ENCODE measurements at places on chromosomes 4 and X.

- no peak for DNase-seq
These were observed 74.9 kb downstream of the CLDN34 start for GRCh38 chrX:10042055-10042454.

- DNase-seq, result no peak
These were observed 143.2 kb downstream of the LHFPL1 start for GRCh38 chrX:112536544-112536943.

- DNase-seq, result no peak
These were observed 151.9 kb upstream of the RPS6KA3 start for GRCh38 chrX:20418379-20419150.

DNA sequence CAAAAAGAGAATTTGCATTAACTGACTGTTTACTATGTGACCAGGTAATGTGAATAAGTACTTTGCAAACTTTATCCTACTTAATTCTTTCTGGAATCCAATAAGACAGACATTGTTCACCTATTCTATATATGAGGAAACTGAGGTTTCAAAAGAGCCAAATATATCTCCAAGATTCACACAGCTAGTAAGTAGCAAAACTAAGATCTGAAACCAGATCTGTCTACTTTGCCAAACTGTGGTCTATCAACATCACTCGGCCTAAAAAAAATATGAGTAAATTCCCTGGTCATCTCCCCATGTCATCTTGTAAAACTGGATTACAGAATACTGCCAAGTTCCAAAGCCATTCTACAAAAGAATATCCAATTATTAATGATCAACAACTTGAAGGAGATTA lies 52.8 kb downstream of the ANAPC10 start:
- no peak for DNase-seq

DNA sequence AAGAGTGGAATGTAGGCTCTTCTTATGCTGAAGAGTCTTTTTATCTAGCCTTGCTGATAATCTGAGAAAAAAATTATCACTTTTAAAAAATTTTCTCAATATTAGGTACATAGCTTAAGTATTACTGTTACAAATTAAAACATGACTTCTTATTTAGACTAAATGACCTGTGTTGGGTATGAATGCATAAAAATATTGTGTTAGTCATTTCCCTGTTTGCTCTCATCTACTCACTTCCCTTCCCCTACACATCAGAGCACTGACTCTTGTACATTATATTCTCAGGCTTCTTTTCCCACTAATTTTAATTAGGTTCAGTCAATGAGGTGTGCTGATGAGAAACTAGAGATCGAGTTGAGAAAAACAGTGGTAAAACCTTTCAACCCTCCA lies 881.0 kb downstream of the PCDH18 start:
- no peak for DNase-seq

DNA sequence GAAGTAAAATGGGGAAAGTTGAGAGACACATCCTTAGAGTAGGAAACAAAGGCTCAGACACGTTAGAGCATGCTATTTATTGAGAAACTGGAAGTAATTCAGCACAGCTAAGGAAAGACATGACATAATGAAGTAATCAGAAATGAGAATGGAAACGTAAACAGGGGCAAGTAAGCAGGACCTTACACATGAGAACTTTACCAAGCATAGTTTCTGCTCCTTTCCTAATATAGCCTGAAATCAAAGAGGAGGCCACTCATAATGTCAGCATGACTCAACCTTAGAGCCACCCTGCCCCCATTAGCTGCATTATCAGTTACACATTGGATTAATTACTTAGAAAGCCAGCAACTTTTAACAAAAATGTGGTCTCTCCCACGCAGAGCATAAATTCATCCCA lies 558.3 kb upstream of the GRIA3 start:
- DNase-seq, result no peak

GRCh38 chrX:137425986-137426385 lies 139.9 kb upstream of the ZIC3 start:
- DNase-seq, result no peak

DNA sequence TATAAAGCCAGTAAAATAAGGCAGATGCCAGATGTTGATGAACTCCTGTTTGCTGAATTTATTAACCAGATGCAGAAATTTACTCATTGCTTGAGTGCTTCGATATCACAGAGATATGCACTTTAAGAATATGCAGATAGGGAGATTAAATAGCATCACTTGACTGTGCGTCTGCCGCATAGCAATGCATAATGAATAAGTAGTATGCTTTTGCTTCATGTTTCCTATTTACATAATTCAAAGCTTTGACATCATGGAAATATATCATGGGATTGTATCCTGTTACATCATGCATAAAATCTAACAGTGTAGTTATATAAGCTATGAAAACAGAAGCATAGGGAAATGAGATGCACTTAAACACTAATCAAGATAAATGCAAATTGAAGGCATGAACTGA lies 45.9 kb downstream of the VEGFC start:
- DNase-seq, result no peak

- DNase-seq, result no peak
These were observed 3.6 kb downstream of the NKX1-1 start for GRCh38 chr4:1402516-1403091.

DNA sequence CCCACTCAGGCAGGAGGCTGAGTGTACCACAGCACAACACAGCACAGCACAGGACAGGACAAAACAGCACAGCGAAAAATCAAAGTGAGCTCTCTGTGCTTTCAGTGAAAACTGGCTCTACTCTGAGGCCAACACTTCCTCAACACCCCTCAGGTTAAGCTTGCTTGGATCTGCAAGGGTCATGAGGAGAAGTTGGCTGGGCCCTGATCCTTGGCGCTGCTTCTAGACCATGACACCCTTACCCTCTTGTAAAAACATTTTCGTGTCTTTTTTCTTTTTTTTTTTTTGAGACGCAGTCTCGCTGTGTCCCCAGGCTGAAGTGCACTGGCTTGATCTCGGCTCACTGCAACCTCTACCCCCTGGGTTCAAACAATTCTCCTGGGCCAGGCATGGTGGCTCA lies 25.3 kb downstream of the USP46 start:
- DNase-seq, result no peak

- peak; percentile 31 for DNase-seq
These were observed 6.0 kb downstream of the GAGE10 start for GRCh38 chrX:49309401-49309981.

- DNase-seq, result no peak
These were observed 93.7 kb downstream of the FAAH2 start for GRCh38 chrX:57380026-57380796.

Measured in MG63 (cell line).